ENCODE measurements at places on chromosomes 2 and 18.

- no peak for DNase-seq
Observed at GRCh38 chr18:32764611-32765244, 8.1 kb downstream of the KLHL14 start.

GRCh38 chr2:196587056-196587455 lies 52.5 kb upstream of the CCDC150 start:
- DNase-seq: no peak

DNA sequence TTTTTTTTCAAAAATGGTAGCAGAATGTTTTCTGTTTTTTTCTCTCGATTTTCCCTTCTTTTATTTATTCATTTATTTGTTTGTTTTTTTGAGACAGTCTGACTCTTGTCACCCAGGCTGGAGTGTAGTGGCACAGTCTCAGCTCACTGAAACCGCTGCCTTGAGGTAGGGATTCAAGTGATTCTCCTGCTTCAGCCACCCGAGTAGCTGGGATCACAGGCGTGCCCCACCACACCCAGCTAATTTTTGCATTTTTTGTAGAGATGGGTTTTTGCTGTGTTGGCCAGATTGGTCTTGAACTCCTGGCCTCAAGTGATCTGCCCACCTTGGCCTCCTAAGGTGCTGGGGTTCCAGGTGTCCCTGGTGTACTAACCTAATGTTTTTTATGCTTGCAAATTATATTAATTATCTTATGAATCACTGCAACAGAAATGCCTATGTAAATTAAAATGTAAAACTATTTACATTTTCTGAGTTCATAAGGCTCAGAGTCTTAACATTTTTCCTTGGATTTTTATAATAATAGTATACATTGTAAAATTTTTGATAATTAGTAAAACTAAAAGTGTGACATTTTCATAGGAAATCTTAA lies 19.2 kb downstream of the MTA3 start:
- no peak for DNase-seq

DNA sequence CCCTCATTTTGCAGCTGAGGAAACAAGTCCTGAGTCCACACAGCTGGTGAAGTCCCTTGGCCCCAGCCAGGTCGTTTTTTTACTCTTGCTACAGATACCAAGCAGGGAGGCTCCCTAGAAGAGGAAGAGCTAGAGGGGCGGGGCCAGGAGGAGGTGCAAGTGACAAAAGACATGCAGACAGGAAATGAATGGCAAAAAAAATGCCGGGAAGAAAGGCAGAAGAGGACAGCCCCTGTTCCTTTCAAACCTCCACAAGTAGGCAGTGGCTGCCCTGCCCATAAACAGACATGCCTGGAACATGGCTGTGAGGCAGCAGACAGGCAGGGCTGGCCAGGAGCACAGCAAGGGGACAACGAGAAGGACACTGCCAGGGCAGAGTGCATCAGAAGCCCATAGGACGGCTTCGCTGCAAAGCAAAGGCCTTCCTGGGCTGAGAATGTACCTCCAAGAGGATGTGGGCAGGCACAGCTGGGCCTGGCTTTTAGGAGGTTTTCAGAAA lies 108.7 kb downstream of the ZBTB7C start:
- DNase-seq: no peak

DNA sequence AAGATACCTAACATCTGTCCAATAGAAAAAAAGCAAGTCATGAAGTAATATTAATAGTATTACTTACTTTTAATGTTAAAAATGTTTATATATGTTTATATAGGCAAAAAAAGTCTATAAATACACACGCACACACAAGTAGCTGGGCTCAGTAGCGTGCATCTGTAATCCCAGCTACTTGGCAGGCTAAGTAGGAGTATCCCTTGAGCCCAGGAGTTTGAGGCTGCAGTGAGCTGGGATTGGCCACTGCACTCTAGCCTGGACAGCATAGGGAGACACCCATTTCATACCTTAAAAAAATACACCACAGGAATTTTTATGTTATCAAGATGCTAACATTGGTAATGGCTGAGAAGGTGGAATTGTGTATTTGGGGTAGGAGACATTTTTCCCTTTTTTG lies 17.4 kb upstream of the AFTPH start:
- no peak for DNase-seq

GRCh38 chr2:170143045-170143717 lies 34.8 kb upstream of the MYO3B start:
- DNase-seq: no peak

- no peak for DNase-seq
Observed at GRCh38 chr2:99471654-99472599, 17.9 kb downstream of the REV1 start.

GRCh38 chr2:74876081-74876886 lies 42.4 kb downstream of the HK2 start:
- peak; percentile 4 for DNase-seq

DNA sequence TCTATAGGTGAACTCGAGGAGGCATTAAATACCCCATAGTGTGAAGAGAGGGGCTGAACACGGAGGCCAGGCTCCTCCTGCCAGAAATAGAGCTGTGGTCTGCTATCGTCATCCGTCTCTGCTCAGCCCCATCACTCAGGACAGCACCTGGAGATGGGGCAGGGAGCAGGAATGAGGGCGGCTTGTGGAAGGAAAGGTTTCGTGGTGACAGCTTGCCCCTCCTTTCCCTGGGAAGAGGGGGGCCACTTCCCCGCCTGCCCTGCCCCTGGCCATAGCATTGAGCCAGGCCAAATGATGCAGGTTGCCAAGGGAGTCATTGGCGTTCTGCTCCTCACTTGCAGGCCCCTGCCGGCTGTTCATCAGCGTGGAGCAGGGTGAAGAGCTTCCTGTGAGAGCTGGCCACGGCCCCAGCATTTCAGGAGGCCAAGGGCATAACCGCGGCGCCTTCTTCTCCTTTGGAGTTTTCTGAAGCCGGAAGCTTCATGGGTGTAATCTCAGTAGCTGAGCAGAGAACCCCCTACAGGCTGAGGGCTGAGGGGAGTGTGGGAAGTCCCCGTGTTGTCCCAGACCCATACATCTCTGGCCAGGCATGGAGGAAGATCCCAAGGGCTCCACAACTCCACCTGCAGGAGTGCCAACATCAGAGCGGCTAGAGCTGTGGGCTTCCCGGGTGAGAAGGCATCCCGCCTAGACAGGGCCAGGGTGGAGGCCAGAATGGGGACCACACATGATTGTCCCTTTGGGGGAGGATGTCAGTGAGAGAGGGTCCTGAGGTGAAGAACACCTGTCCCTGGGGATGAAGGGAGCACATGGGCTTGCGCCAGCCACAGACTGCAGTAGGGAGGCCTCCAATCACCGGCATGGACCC lies 112.5 kb upstream of the GLI2 start:
- DNase-seq: no peak

GRCh38 chr2:127661949-127662510 lies 13.3 kb downstream of the LIMS2 start:
- DNase-seq: no peak

GRCh38 chr2:45345331-45346234 lies 265.5 kb downstream of the SRBD1 start:
- DNase-seq: no peak

DNA sequence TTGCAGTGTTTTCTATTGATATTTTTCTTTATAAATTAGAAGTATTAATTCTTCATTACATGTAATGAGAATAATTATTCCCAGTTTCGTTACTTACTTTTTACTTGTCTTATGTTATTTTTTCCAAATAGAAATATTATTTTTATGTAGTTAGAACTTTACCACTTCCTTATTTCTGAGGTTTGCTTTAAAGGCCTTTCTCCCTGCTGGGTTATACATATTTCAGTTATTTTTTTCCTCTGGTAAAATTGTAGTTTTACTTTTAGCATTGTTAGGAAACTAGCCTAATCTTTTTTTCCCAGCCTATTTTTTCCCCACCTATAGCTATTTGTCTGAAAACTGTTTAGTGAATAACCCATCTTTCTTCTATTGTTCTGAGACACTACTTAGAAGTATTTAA lies 17.1 kb downstream of the RNF144A start:
- no peak for DNase-seq

DNA sequence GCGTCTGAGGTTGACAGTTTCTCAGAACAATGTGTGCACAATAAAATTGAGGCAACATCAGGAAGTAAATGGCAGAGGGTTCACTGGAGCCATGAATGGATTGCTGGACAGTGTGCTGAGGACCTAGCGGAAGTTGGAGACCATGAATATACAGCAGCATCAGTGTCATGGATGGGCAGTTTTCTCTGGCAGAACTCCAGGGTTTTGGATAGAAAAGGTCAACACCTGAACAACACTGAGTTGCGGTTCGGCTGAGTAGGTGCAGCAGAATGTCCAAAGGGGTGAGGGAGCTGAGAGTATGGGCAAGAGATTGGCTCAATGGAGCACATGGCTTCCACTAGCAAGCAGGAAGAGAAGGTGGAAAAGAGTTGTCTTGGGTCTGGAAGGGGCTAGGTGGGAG lies 73.7 kb downstream of the DNER start:
- DNase-seq: no peak

DNA sequence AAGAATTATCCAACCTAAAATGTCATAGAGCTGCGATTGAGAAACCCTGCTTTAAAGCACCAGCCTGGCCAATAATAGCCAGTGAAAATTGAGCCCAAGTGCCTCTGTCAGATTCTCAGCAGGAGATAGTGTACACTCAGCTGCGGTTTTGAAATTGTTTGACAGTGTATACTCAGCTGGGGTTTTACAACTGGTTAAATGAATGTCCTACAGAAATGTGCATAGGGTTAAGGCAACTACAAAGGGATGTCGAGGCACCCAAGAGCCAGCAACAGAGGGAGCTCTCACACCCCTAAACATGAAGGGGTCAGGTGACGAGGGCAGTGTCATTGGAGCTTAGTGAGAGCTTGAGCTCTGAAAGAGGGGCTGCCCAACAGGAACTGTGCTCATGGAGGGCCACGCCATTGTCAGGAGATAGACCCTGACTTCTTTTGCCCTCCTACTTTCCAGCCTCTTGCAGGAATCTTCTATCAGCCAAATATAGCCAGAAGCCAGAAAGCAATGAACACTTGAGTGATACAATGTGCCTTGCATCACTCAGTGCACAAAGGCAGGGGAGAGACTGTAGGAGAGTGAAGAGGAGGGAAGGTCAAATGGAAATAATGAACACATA lies 15.1 kb downstream of the ACTG2 start:
- DNase-seq: no peak

DNA sequence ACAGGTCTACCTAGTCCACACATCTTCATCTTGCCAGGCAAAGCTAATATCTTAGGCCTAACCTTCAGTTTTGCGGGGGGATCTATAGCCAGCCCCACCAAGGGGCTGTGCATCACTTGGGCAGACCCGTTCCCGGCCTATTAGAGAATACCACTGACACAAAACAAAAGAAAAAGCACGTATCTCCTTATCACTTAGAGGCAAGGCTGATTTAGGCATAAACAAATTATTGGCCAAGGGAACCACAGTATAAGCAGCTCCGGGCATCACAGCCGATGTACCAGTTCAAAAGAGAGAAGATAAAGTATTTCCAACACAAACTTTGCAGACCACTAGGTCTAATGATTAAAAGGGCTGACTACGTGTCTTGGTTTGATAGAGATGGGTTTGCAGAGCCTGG lies 248.0 kb downstream of the TCF4 start:
- no peak for DNase-seq

- no peak for DNase-seq
Observed at GRCh38 chr18:72674710-72675109, 130.6 kb upstream of the CBLN2 start.

- no peak for DNase-seq
Observed at GRCh38 chr2:220224691-220225543, 597.5 kb downstream of the SLC4A3 start.

- no peak for DNase-seq
Observed at GRCh38 chr2:16487686-16488085, 177.9 kb downstream of the CYRIA start.

DNA sequence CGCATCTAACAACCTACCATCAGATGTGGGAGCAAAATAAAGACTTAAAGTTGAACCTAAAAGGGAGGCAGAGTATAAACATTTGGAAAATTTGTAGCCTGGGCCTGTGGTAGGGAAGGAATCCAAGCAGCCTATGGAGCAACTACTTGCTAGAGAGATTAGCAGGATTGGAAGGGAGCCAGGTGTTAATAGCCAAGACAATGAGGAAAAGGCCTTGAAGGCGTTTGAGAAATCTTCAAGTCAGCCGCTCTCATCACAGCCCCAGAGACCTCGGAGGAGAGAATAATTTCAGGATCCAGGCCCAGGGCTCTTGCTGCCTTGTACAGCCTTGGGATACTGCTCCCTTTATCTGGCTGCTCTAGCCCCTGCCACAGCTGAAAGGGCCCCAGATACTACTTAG lies 219.7 kb downstream of the THSD7B start:
- DNase-seq: no peak

DNA sequence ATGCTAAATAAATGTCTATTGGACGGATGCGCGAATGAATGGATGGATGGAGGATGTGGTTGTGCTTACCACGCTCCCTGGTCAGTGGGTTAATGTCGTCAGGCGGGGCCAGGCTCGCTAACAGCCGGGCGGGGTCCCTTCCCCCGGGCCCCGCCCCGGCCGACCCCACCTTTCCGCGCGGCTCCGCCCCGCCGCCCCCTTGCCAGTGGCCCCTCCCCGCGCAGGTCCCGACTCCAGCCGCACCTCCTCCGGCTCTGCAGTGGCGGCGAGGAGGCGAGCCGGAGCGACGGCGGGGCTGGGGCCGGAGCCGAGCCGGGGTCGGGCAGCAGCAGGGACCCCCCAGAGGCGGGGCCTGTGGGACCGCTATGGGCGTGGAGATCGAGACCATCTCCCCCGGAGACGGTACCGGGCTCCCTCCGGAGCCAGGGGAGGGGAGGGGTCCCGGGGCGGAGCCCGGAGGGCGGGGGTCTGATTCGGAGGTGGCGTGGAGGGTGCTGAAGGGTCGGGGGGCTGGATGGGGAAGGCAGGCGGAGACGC lies at the start of gene FKBP1B:
FKBP1B (plus strand) TSS at position 257 of the 537 bp plus-strand sequence; CDS start at position 366, 109 bp downstream.
- no peak for DNase-seq

DNA sequence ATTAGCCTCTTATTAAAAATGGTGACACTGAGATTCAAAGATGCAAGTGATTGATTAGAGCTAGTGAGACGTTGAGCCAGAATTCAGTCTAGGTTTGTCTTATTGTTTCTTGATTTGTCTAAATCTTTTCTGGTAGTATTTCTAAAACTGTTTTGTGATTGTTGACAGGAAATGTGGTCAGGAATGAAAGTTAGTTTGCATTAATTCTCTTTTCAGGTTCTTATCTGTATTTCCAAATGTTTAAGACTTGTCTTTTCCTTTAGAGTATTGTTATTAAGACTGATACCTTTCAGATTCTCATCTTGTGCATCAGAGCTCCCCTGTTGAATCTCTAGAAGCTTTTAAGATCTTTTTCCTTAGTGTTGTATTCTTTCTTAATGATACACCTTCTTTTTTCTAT lies 89.3 kb downstream of the MBD5 start:
- DNase-seq: no peak

GRCh38 chr2:86518481-86518880 lies 44.8 kb downstream of the CHMP3 start:
- DNase-seq: no peak

GRCh38 chr2:46951290-46952064 lies 35.9 kb upstream of the MCFD2 start:
- DNase-seq: no peak

DNA sequence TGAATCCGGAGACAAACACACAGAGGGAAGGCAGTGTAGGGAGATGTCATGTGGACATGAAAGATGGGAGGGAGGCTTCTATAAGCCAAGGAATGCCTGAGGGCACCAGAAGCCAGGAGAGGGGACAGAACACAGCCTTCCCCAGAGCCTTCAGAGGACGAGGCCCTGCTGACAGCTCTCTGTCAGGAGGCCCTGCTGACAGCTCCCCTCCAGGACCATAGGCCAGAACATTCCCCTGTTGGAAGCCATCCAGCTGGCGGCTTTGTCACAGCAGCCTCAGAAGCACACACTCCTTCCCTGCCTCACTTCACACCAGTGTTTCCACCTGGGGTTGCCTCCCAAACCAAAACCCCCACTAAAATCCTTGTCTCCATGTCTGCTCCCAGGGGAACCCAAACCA lies 171.3 kb upstream of the ID2 start:
- DNase-seq: no peak

- no peak for DNase-seq
Observed at GRCh38 chr18:26386002-26386401, 159.8 kb downstream of the TAF4B start.
